ENCODE measurements at places on chromosomes 16 and 17. TPM values are rescaled to one million over a fixed set of nuclear protein-coding genes. Genes with fewer than 3 reads are reported as not detected.

- no peak for DNase-seq
Observed at GRCh38 chr16:14462811-14463210, 167.2 kb downstream of the PARN start.

- no peak for DNase-seq
Observed at GRCh38 chr17:1091900-1092299, 87.9 kb downstream of the ABR start.

DNA sequence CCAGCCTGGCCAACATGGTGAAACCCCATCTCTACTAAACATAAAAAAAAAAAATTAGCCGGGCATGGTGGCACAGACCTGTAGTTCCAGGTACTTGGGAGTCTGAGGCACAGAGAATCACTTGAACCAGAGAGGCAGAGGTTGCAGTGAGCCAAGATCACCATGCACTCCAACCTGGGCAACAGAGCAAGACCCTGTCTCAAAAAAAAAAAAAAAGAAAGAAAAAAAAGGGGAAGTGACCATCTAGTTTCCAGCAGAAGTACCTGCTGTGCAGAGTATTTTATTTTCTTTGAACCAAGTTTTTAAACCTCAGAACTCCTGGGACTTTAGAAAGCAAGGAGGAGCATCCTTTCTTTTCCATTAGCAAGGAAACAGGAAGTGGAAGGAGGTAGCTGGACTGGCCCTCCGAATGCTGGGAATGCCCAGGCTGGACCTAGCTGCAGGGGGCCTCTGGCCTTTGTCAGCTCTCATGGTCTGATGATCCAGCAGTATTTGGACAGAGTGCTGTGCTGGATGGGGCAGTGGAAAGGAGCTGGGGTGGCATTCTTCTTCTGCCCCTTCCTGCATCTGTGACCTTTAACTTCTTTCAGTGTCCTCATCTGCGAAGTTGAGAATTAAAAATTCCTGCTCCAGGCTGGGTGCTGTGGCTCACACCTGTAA lies 6.6 kb downstream of the GID4 start:
- DNase-seq: no peak

- DNase-seq: no peak
Observed at GRCh38 chr16:57769541-57770145, 32.6 kb downstream of the KIFC3 start.

DNA sequence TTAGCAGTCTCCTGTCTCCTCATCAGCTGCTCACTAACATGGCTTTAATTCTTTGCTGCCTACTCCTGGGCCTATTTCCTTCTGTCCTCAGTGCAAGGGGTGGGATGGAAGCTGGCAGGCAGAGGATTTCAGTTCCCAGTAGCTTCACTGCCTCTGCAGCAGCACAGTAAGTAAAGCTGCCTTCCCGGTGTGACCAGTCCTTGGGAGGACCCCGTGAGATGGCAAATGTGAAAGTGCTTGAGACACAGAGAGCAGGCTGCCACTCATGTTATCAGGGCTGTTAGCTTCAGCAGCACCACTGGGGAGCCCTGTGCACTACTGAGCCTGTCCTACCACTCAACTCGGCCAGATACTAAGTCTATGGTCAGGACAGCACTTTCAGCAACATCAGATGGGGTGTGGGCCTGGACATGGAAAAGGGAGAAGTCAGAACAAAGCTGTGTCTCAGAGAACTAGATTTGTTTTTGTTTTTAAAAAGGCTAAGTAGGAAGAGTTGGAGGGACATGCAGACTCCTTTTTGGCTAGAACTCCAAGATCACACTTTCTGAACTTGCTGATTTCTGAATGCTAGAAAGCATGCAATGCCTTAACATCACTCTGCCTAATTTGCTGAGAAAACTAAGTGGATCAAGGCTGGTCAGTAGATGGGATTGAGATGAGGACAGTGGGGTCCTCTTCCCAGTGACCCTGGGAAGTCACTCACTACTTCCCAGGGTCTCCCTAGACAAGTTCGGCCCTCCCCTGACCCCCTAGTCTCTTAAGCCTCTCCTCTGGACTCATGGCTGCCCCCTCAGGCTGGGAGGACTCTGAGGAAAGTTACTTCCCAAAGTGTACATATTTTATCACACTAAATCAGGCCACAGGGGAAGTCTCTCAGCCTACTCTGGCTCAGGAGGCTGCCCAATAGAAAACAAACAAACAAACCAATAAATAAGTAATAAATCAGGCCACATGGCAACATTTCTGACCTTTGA lies 1.1 kb downstream of the ACSF2 start:
- DNase-seq: peak; percentile 35

- DNase-seq: no peak
Observed at GRCh38 chr16:89096768-89097391, 3.2 kb downstream of the ACSF3 start.

- DNase-seq: peak; percentile 81
Observed at GRCh38 chr16:7086822-7087616, 245.6 kb upstream of the RBFOX1 start.

- DNase-seq: no peak
Observed at GRCh38 chr17:62680541-62681052, 53.1 kb downstream of the MRC2 start.

GRCh38 chr17:38628441-38628840 lies 22.7 kb upstream of the SRCIN1 start:
- no peak for DNase-seq

DNA sequence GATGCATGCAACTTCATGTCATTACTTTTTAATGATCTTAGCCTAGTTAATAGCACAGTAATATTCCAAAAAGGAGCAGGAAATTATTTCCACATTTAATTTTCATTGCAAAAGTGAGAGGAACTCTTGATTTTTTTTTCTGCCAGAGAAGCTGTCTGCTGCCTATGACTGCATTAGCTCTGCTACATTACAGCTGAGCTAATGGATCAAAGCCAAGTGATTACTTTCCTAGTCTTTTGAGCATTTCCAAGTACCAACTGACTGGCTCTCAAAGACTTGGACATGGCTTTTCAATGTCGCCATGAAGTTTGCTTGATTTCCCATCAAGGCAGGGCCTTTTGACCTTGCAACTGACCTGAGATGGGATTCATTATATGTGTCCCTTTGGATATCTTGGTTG lies 356.6 kb upstream of the XYLT1 start:
- DNase-seq: no peak

DNA sequence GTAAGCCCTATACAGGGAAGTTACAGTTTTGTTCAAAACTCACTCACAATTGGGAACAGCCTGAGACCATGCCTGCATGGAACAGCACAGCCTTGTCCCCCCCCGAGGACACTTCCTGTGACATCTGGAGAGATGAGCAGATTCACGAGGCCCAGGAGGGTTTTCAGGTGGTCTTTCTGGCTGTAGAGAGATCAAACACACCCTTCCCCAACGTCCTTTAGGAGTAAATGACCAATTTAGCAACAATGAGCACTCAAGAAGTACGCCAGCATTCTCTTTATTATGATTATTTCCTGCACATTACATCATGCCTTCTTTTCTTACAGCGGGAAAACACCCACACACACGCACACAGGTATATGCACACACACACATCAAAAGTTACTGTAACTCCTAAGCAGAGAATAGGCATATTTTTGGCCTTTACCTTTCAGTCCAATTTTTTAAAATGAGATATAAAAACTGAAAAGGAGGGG lies 39.0 kb downstream of the ADCY9 start:
- DNase-seq: no peak

DNA sequence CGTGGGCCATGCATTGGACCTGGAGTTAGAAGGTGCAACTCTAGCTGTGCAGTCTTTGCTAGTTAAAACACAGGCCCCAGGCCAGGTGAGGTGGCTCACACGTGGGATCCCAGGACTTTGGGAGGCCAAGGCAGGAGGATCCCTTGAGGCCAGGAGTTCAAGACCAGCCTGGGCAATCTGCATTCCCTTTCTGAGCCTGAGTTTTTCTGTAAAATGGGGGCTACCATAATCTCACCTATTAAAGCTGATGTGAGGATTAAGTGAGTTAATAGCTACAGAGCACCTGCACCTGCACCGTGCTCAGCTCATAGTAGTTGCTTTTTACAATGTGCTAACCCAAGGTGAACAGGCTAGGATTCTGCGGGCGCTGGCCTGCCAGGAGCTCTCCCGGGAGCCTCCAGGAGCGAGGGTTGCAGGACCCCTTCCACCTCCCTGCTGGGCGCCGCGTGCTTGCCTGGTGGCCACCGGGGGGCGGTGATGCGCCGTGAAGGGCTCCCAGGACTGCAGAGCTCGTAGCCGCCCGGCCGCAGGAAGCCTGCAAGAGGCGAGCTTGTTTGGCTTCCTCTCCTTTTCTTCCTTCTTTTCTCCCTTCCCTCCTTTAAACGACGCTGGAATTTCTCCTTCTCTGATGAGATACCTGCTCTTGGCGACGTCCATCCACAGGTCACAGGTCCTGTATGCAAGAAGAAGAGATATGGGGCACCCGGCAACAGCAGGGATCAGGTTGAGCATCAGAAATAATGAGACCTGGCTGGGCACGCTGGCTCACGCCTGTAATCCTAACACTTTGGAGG lies 51.3 kb downstream of the ZFP90 start:
- peak; percentile 86 for DNase-seq

- no peak for DNase-seq
Observed at GRCh38 chr17:57735230-57735629, 9.9 kb downstream of the CCDC182 start.

GRCh38 chr16:88881007-88881615 lies 14.7 kb upstream of the PABPN1L start:
- no peak for DNase-seq

DNA sequence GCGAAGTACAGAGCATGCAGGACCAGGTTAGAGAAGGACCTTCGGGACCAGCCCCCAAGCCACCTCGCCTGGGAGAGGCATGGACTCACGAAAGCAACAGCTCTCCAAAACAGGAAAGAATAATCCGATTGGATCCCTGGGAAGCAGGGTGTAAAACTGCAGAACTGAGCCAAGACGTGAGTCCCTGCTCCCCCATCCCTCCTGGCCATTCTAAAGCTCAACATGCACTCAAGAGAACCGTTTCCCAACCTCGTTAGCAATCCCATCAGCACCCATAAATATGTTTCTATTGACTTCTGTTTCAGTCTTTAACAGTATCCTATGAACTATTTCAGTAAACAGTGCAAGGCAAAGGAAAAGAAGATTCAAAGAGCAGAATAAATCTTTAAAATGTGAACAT lies 167.0 kb downstream of the COPRS start:
- DNase-seq: no peak

- DNase-seq: no peak
Observed at GRCh38 chr16:87484487-87485331, 8.1 kb downstream of the ZCCHC14 start.

DNA sequence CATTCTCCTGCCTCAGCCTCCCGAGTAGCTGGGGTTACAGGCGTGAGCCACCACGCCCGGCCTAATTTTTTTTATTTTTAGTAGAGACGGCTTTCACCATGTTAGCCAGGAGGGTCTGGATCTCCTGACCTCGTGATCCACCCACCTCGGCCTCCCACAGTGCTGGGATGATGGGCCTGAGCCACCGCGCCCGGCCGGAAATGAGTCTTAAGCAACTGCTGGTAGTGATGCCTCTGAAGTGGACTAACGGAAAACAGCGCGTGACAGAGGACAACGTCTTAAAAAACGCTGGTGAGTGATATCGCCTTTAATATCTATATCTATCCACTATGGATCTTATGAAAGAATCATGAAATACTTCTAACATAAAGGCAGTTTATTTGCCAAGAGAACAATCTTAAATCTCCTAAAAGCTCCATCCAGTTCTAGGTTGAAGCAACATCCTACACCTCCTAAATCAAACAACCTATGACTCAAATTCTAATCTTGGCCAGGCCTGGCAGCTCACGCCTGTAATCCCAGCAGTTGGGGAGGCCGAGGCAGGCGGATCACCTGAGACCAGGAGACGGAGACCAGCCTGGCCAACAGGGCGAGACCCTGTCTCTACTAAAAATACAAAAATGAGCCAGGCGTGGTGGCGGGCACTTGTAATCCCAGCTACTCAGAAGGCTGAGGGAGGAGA lies 69.8 kb downstream of the NXN start:
- no peak for DNase-seq

GRCh38 chr16:13359835-13360234 lies 458.4 kb downstream of the SHISA9 start:
- DNase-seq: no peak

- DNase-seq: no peak
Observed at GRCh38 chr17:81042606-81043005, 7.7 kb downstream of the BAIAP2 start.

DNA sequence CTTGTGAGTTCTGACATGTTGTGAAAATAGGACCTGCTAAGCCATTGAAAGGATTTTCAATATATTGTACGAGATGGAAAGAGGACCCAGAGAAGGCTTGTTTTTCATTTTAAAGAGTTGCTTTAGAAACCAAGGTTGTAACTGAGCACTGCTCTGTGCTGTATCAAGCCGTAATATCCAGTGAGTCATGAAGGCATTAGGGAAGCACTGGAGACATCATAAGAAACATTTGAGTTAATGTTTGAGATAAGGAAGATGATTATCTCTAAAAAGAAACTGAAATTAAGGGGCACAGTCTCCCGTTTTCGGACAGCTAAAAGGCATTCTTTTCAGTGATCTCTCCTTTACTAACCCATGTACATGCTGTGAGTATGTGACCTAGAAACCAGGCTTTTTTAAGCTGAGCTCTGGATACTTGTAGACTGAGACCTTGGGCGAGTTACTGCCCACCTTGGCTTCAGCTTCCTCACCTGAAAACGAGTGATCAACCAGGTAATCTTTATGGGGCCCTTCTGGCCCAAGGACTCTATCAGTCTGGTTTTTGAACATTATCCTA lies 149.2 kb upstream of the TBX2 start:
- no peak for DNase-seq

- DNase-seq: peak; percentile 65
Observed at GRCh38 chr16:54633943-54634362, 296.7 kb upstream of the IRX5 start.

GRCh38 chr17:82222816-82223215 lies 6.0 kb upstream of the SLC16A3 start:
- DNase-seq: no peak

GRCh38 chr17:17412326-17412725 lies 64.5 kb upstream of the MED9 start:
- DNase-seq: no peak

GRCh38 chr16:3023415-3023668 lies 400 bp downstream of the HCFC1R1 start:
- no peak for DNase-seq

GRCh38 chr17:43703630-43704029 lies 41.9 kb upstream of the MEOX1 start:
- DNase-seq: no peak

GRCh38 chr17:32515677-32516383 lies 29.0 kb downstream of the CDK5R1 start:
- no peak for DNase-seq

- DNase-seq: no peak
Observed at GRCh38 chr16:66334853-66335574, 31.5 kb upstream of the CDH5 start.

- DNase-seq: no peak
Observed at GRCh38 chr17:60565233-60565632, 34.8 kb upstream of the PPM1D start.

The ATP2C2 gene
- 0.71 TPM for total RNA-seq

The PLA2G10 gene
- not detected for total RNA-seq

The KRTAP9-2 gene
- total RNA-seq: not detected

The TBC1D3G gene
- total RNA-seq: not detected

The ACSM5 gene
- not detected for total RNA-seq

The TPSG1 gene
- not detected for total RNA-seq

The HS3ST3B1 gene
- total RNA-seq: 21.2 TPM

Data from neural progenitor cell (in vitro differentiated cells).